ENCODE measurements at places on chromosomes 1 and 21. TPM values are rescaled to one million over a fixed set of nuclear protein-coding genes. Genes with fewer than 3 reads are reported as not detected.

GRCh38 chr1:175155936-175156335 lies 36.6 kb downstream of the KIAA0040 start:
- no peak for DNase-seq

GRCh38 chr1:92298213-92298572 lies 594 bp downstream of the GLMN start:
- no peak for DNase-seq

Gene MFAP2
- total RNA-seq: 154 TPM

Gene RPTN
- not detected for total RNA-seq

Gene FMO2
- not detected for total RNA-seq

Data from endothelial cell (in vitro differentiated cells).